ENCODE measurements at places on chromosomes 13 and 19.

- peak; percentile 83 for DNase-seq
Observed at GRCh38 chr13:48446464-48446863, 33.6 kb upstream of the LPAR6 start.

GRCh38 chr19:310141-310651, 19.0 kb upstream of the PLPP2 start:
- DNase-seq, result peak; percentile 35

DNA sequence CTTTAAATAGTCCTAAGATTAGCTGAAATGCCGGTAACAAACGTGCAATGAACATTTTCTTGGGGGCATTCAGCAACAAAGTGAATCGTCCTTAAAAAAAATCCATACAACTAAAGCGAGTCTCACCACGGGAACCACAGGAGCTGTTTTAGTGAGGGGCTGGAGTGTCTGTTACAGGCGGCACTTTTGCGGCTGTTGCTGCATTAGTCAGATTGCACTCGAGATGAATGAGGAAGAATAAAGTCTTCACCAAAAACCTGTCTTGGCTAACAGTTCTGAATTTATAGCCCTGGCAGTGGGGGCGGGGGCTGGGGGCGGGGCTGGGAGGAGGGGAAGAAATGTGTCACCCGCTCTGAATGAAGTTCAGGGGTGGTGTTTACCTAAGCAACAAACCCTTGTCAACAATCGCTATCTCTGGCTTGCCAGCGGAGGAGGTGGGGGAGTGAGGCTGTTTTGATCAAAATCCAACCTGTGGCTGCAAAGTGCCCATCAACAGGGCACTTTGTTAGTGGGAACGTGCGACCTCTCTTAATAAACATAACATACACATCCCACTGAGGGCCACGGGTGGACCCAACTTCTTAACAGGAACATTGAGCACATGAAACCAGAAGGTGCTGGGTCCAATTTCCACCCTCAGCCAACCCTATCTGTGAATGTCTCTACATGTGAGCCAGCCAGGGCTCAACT, 44.5 kb downstream of the RFX2 start:
- peak; percentile 46 for DNase-seq

DNA sequence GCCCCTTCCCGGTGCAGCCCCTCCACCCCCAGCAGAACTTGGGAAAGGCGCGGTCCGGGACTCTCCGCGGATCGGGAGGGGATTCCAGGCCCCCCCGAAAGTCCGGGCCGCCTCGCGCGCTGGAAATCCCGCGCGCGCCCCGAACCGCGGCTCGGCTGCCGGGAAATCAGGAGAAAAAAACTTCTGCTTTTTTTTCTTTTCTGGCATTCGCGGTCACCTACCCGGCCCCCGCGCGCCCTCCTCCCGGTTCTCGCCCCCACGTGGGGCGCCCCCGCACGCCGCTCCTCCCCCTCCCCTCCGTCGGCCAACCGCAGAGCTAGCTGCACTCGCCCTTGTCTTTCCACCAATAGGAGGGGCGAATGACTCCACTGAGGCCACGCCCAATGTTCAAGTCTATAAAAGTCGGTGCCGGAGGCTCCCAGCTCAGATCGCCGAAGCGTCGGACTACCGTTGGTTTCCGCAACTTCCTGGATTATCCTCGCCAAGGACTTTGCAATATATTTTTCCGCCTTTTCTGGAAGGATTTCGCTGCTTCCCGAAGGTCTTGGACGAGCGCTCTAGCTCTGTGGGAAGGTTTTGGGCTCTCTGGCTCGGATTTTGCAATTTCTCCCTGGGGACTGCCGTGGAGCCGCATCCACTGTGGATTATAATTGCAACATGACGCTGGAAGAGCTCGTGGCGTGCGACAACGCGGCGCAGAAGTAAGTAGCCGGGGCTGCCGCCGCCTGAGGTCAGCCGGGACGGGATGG, at the start of gene GADD45B:
Gene GADD45B (plus strand): TSS at position 426 of the 749 bp plus-strand sequence. CDS start 232 bp downstream, at position 658.
- peak; percentile 97 for DNase-seq

DNA sequence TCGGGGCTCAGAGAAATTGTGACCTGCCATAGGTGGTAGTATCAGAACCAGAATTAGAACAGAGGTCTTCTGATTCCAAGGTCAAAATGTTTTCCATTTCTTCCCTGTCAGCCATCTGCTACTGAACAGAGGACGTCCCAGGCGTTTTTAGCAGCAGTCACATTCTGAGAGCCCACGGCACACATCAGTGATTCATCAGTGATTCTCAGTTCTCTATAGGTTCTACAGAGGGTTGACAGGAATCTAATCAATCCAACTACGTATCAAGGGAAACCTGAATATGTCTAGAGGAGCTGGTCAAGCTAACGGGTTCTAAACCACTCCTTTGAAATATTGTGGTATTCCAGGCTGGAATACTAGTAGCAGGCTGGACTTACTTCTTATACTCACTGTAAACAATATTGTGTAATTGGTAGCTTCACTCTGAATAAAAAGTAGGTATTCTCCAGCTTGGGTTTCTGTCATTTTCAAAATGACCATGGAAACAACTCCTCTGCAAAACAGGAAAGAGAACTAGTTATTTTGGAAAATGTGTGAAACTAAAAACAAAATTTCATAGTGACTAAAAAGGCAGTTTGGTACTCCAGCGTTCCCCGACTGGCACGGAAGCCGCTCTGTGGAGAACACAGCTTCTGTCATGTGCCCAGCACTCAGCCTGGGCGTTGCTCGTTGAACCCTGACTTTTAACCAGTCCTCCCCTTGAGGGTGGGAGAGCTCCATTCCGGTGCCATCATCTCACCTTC, 43.2 kb downstream of the FLT3 start:
- no peak for DNase-seq

GRCh38 chr19:16893686-16893989, 4.8 kb downstream of the F2RL3 start:
- no peak for DNase-seq

DNA sequence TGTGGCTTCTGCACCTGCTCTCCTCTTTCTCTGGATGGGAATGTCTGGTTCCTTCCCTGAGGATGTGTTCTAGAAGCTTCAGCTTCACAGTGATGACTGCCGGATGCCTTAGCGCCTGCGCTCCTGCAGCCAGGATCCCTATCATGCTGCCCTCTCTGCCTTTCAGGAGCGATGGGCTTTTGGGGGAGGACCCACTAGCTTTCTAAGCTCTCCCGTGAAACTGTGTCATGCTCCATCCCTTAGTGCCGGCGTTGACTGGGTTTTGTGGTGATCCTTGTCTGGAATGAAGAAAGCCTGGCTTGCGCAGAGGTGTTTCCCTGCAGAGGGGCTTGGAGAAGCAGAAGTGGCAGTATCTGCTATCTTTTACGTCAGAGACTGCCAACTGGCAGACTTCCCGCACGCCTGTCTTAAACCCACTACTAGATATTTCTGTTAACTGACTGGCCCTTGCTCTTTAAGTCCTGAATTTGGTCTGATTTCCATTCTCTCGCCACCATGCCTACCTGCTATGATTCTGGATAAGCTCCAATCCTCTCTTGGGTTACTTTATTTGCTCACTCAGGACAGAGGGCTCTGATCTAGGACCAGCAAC, 3.8 kb upstream of the KMT2B start:
- DNase-seq, result no peak

DNA sequence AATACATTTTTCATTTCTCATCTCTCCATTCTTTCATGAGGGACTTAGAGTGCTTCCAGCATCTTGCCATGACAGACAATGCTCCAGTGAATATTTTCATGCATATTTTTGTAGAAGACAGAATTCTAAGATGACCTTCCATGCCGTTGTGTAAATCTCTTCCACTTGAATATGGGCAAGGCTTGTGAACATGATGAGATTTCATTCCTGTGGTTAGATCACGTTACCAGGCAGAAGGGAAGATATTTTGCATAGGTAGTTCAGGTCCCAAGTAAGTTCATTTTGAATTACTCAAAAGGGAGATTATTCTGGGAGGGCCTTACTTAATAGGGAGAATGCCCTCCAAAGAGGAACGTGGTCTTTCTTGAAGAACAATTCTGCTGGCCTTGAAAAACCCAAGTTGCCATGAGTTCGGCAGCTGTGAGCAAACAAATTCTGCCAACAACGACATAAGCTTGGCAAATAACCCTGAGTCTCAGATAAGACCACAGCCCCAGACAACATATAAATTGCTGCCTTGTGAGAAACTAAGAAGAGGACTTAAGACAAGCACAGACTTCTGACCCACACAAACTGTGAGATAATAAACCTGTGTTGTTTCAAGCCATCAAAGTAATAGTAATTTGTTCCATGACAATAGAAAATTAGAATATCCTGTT, 400.5 kb upstream of the GPC6 start:
- no peak for DNase-seq

GRCh38 chr13:51371768-51372399, 32.4 kb downstream of the SERPINE3 start:
- no peak for DNase-seq

DNA sequence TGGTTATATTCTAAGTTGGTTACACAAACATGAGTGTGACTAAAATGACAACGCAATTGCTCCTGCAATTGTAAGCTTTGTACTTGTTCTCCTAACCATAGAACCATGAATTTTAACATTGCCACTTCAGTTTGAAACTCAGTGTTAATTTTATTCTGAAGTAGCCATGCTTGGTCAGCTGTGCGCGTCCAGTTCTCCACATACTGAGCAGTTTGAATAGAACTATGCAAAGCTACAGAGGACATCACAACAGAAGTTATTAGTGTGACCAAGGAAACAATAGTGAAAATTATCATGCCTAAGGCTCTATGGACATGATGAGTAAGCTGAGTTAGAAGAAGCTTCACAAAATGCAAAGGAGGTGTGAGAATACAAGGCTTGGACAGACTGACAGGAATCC, 19.6 kb upstream of the ZNF100 start:
- no peak for DNase-seq

DNA sequence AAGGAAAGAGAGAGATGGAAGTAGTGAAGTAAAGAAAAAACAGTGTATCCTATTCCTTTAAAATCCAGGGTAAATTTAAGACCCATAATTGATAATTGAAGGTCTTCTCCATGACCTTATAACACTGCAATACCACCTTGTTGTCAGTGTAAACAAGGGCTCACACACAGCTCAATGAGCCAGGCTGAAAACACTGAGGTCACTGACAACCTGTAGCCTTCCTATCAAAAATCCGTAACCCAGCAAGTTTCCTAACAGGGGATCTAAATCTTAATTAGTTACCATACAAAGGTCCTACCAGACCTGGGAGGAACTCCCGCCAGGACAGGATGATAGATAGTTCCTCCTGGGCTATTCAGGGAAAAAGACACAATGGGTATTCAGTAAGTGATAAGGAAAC, 1677.1 kb downstream of the OLFM4 start:
- DNase-seq, result no peak

- no peak for DNase-seq
Observed at GRCh38 chr19:5288347-5288739, 52.3 kb downstream of the PTPRS start.

GRCh38 chr13:96741779-96742178, 252.5 kb downstream of the OXGR1 start:
- no peak for DNase-seq

GRCh38 chr19:22619371-22619770, 14.8 kb upstream of the ZNF492 start:
- no peak for DNase-seq

- no peak for DNase-seq
Observed at GRCh38 chr13:92251671-92252210, 853.3 kb downstream of the GPC5 start.

DNA sequence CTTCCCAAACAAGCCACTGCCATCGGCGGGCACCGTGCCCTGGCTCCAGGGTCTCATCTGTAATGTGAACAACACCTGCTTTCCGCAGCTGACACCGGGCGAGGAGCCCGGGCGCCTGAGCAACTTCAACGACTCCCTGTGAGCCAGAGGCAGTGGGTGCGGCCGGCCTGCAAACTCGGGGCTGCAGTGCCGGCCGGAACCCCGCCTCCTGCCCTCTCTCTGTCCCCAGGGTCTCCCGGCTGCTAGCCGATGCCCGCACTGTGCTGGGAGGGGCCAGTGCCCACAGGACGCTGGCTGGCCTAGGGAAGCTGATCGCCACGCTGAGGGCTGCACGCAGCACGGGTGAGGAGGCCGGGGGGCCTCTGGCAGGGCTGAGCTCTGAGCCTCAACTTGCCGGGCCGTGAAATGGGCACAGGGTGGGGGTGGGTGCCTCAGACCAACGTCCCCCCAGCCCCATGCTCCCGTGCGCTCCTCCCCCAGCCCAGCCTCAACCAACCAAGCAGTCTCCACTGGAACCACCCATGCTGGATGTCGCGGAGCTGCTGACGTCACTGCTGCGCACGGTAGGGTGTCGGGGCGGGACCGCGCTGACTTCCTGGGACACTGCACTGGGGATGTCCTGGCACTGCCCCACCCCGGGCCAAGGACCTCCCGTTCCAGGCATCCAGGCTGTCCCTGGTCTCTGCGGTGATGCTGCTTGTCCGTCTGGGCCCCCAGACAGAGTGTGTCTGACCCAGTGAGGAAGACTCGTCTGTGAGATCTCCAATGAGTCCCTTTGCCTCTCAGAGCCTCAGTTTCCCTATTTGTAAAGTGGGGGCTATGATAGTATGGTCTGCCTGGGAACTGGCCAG, 2.2 kb downstream of the ABCA7 start:
- DNase-seq, result peak; percentile 78

DNA sequence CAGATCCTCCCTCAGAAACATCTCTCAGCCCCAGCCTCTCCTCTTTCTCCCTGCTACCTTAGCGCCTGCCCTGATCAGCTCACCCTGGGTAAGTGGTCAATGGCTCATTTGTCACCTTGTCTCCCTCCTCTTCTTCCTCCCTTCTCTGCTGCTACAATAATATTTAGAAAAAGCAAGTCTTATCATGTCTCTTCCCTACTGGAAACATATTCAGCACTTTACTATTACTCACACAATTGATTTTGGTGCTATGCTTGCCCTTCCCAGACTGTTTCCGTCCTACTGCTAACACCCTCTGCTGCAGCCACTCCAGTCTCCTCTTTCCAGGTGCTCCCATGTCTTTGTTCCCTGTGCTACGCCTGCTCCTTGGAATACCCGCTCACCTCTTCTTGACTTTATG, 35.8 kb downstream of the ESD start:
- DNase-seq, result no peak

DNA sequence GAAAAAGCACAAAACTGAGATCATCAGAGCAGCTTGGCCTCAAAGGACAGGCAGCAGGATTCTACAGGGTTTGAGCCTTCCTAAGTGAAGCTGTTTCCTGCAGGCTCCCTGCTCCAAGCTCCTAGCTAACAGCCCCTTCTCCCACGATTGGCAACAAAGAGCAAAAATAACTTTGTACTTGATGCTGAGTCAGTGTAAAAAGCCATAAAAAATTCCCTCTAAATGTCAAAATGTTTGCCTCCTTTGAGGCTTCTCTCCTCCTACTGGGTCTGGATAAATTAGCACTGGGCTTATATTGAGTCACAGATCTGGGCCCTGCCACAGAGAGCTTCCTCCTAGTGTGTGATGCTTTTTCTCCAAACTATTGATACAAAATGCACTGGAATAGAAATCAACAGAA, 153.3 kb downstream of the TNFRSF19 start:
- DNase-seq, result peak; percentile 85

DNA sequence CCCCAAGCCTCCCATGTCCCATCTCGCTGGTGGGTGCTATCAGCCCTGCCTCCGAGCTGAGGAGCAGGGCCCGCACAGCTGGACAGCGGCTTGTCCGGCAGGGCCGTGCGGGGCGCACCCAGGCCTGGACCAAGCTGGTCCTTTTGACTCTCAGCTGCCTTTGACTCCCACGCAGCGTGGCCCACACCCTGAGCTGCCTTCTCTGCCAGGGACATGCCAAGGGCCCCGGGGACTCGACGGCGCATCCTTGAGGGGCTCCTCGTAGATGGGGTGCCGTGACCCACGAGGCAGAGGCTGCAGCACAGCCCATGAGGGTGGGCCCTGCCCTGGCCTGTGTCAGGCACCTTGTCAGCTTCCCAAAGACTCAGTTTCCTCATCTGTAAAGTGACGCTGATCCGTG, 38.8 kb upstream of the F7 start:
- no peak for DNase-seq
